Suppressor macrophage (primary cell): ENCODE measurements at places on chromosomes 7 and 10.
A peak's percentile ranks its signal among the peaks of the same experiment; 100 is the strongest.

DNA sequence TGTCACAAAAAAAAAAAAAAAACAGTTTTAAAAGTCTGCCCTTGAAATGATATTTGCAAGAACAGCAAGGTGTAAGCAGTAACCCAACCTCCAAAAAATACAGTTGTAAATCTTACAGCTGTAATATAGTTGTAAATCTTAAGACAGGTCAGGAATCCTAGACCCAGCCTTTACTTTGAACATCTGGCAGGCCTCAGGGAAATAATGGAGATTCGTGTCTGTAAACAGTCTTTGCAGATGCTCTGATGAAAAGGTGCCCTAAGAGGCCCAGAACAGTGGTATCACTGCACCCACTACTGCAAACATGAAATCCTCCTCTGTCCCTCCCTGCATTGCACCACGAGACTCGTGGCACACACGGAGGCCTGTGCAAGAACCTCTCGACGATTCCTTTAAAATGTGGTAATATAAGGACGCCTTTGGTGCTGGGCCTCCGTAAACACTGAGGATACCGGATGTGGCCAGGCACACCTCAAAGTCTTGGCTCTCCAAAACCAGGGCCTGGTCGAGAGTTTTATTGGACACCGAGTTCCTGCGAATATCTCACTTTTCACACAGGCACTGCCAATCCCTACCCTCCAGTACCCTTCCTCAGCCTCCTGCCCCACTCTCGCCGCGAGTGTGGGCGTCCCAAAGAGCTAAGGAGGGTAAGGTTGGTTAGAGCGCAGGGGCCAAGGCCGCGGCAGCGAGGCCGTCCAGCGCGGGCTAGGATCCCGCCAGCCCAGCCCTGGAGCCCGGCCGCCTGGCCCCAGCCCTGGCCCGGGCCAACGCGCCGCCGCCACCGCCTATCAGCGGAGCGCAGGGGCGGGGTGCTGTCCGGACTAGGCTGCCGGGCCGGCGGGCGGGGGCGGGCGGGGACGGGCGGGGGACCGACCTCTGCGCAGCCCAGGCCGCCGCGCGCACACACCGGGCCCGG lies at the start of gene REEP3:
Gene REEP3, plus strand, starts transcription at position 902 of the 916 bp plus-strand sequence. CDS start 145 bp downstream, outside the sequence.
- DNase-seq, result peak; percentile 93

DNA sequence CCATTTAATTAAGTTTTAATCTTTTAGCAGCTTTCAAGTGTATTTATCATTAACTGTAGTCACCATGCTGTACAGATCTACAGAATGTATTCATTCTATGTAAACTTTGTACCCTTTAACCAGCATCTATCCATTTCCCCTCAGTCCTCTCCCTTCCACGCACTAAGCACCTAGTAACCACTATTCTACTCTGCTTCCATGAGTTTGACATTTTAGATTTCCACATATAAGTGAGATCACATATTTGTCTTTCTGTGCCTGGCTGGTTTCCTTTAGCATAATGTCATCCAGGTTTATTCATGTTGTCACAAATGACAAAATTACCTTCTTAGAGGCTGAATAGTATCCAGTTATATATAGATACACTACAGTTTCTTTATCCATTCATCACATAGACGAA lies 79.7 kb downstream of the BTAF1 start:
- no peak for DNase-seq

GRCh38 chr10:70573599-70574506 lies 28.7 kb downstream of the PRF1 start:
- DNase-seq, result no peak

- DNase-seq, result peak; percentile 38
These were observed 97.8 kb downstream of the SLC37A3 start for GRCh38 chr7:140300243-140301136.

- no peak for DNase-seq
These were observed 337.4 kb upstream of the ZWINT start for GRCh38 chr10:56698506-56698905.

- DNase-seq, result no peak
These were observed 53.6 kb downstream of the KAT6B start for GRCh38 chr10:74880041-74880440.

DNA sequence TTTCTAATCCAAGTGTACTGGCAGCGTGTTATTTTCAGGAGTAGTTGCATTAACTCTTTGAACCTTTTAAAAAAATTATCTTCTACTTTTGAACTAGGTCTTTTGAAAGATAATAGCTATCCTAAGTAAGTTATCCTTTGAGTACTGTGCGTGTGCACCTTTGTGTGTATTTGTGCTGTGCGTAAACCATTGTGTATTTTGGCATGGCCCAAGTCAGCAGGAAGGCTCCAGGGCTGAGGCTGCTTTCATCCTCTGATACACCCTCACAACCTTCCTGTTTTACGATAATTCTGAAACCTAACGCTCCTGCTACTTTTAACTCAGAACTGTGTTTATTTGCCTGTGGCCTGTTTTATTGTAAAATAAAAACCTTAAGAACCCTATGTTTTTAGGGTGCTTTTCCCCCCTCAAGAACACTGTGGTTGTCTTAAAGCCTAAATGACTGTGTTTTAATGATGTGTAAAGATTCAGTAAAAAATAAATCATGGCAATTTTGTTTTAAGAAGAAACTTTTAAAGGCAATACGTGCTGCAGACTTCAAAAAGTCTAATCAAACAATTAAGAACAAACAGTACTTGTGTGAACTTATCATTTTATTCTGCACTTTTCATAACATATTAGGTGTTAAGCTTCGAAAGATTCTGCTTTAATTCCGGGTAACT lies 57.5 kb downstream of the HDAC9 start:
- peak; percentile 12 for DNase-seq

- DNase-seq, result no peak
These were observed 1325.5 kb downstream of the XPNPEP1 start for GRCh38 chr10:108597657-108598319.
